MCF 10A (cell line): ENCODE measurements at places on chromosomes 6 and 20. TPM values are rescaled to one million over a fixed set of nuclear protein-coding genes. Genes with fewer than 3 reads are reported as not detected.

GTSF1L gene
- not detected in 2 replicates for total RNA-seq

BHLHE23 gene
- not detected in 2 replicates for total RNA-seq

RAB44 gene
- 0.09 TPM in 1 of 2 replicates, not detected in the other for total RNA-seq

PHACTR1 gene
- not detected in 2 replicates for total RNA-seq

BANF2 gene
- total RNA-seq: not detected in 2 replicates

TMC2 gene
- not detected in 2 replicates for total RNA-seq

TENT5A gene
- 2.5 and 3.9 TPM in 2 replicates for total RNA-seq

MANEA gene
- 4.6 and 6.0 TPM in 2 replicates for total RNA-seq

SRXN1 gene
- total RNA-seq: 42.6 and 43.4 TPM in 2 replicates
